ENCODE measurements at places on chromosomes 7 and 10.

GRCh38 chr10:91799612-91799975 lies 1.4 kb downstream of the TNKS2 start:
- no peak for DNase-seq

DNA sequence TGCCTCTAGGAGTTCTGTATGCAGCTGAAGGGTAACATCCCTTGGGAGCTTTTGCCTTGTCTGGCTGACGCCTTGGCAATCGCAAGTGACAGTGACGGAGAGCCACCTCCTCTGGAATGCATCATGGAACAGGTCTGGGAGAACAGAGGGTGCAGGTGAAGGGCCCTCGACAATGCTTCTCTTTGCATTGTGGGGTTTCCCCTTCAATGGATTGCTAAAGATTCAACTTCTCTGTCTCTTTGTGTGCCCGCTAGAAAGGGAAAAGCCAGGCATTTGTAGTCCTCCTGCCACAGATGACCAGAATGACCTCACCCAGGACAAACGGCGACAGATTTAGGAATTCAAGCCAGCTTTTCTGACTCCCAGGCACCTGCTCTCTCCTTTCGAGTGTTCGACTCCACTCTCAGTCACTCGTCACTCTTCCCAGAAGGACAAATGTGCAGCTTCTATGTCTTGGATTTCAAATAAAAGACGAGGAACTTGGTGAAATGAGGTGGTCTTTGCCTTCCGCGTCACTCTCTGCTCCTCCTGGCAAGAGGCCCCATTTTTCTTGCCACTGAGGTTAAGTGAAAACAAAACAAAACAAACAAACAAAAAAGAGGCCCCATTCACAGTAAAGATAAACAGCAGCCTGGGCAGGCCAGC lies 26.1 kb downstream of the IL2RA start:
- DNase-seq, result no peak

DNA sequence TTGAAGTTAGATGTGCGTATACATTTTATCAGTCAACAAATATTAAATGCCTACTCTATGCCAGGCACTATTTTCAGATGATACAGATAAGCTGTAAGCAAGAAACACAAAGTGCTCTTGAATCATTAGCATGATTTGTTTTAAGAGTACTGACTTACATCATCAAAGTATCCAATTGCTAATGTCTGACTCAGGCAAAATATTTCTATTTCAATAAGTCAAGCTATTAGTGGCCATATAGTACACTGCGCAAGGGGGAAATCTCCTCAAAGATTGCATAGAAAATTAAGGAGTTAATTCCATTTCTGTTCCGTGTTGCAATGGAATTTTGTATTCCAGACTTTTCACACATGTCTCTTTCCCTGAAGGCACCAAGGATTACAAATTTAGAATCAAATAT lies 46.1 kb upstream of the DNAJC1 start:
- no peak for DNase-seq

DNA sequence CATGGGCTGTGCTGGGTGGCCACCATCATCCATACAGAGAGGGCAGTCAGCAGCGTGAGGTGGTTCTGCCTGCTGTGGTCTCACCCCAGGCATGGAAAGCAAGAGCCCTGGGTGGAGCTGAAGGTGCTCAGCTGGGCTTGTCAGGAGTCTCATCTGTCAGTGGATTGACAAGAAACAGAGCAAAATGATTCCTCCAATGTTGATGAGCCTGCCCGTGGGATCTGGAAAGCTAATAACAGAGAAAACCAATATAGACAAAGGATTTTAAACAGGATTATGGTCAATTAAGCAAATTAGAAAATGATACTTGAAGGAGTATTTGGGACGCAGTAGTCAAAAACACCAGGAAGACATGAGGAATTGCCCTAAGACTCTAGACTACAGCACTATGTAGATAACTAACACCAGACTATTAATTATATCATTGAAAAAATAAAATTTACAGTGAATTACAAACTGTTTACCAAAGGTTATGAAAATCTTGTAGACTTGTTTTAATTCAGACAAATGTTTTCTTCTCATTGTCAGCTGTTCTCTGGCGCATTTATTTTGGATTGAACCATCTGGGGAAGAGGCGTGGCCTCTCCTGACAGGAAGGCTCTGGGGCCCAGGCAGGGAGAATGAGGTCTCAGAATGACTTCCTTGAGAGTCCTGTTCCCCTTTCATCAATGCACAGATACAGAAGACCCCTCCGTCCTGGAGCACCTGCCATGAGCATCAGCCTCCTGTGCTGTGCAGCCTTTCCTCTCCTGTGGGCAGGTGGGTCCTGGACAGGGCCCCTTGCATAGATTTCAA lies 211.2 kb upstream of the PRSS58 start:
- no peak for DNase-seq

DNA sequence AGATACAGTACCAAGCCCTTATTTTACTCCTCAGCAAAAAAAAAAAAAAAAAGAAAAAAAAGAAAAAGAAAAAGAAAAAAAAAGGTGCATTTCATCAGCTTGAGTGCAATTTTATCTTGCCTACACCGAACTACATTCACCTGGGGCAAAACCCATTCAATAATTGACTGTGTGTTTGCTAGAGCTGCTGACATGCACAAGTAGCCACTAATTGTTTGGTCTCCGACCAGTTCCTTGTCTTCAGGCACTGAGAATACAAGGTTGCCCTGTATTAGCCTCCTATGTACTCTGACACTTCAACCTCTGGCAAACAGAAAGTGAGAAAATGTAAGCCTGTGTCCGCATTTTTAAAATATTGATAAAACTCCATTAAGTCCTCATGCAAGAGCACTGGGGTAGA lies 1579.4 kb upstream of the LRRTM3 start:
- no peak for DNase-seq

DNA sequence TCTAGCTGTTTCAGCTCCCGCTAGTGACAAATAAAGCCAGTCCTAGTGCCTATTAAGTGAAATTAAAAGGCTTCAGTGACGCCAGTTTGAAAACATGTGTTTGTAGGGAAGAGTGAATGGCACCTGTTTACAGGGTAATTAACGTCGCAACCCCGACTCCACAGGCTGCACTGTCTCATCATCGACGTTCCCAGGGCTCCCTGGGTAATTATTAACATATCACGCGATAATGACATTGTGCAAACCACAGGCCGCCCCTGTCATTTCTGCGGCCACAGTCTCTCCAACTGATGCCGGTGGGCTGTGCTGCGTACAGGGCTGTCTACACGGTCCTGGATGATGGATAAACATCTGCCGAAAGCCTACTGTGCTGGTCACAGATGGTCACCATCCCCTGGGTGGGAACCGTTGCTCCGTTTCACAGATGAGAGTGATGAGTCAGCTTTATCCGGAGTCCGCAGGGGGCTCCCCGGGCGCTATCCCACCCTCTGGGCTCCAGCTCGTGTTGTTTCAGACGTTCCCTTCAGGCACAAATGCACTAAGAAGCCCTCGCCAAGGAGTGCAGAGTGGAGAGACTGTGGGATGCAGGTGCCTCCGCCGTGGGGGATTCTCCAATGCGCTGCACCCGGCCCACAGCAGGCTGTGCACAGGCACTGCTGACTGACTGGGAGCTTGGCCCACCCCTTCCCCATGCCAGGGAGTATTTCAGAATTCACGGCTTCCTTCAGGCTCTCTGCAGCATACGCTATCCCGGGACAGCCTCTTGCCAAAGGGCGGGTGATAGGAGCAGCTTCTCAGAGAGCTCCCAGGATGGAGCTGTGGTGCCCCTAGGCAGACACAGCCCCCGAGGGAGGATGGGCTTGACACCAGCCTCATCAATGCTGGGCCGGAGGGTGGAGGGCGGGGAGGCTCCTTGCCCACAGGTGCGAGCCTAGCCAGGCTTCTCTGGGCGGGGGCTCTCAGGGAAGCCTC lies 491.8 kb upstream of the FOXK1 start:
- DNase-seq, result no peak

- no peak for DNase-seq
These were observed 5.6 kb downstream of the TPK1 start for GRCh38 chr7:144830024-144830785.

- no peak for DNase-seq
These were observed 133.3 kb upstream of the LAMB4 start for GRCh38 chr7:108263425-108263824.

- no peak for DNase-seq
These were observed 18.6 kb upstream of the DNAJB6 start for GRCh38 chr7:157318015-157318706.

DNA sequence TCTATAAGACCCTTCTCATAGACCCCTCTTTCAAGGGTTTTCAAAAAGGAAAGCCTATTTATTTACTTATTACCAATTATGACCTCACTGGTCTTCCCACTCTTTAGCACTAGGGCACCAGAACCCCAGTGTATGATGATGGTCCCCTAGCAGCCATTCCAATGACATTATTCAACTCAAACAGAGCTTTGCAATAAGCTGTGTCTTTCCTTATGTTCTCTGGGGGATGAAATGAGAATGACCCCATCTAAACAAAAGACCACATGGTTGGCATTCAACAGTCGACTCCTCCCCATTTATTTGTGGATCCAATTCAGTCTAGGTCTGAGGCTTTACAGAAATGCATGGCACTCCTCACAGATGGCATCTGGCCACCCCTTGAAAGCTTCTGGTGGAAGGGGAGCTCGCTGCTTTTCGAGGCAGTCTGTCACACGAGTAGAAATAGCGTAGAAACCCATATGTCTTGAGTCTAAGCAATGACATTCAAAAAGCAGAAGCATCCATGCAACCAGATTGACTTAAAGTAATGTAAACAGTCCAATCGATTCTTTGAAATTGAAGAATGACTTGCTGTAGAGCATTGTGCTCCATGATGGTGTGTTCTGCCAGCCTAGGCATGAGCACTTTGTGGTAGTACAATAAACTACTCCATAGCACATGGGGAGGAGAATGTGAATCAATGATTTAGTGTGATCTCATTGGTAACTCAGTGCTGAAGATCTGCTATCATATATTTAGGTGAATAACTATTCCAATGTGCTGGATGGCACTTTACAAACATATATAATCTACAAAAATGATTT lies 29.8 kb downstream of the NRP1 start:
- no peak for DNase-seq

GRCh38 chr7:19111474-19112273 lies 5.8 kb downstream of the TWIST1 start:
- DNase-seq, result no peak

DNA sequence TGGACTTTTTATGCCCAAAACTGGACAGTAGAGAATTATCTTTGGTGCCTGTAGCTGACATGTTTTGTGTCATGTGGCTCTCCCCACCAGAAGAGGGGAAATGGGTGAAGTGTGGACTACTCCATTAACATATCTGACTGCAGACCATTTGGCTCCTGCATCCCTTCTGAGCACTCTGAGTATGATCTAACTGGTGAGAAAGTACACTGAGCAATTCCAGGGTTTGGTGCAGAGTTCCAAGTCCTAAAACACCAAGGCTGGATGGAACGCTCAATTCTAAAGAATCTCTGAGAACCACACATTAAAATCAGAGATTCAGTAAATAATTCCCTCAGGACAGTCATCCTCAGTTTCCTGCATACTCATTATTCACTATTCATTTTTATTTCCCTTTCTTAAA lies 22.8 kb upstream of the OSBPL3 start:
- DNase-seq, result no peak

DNA sequence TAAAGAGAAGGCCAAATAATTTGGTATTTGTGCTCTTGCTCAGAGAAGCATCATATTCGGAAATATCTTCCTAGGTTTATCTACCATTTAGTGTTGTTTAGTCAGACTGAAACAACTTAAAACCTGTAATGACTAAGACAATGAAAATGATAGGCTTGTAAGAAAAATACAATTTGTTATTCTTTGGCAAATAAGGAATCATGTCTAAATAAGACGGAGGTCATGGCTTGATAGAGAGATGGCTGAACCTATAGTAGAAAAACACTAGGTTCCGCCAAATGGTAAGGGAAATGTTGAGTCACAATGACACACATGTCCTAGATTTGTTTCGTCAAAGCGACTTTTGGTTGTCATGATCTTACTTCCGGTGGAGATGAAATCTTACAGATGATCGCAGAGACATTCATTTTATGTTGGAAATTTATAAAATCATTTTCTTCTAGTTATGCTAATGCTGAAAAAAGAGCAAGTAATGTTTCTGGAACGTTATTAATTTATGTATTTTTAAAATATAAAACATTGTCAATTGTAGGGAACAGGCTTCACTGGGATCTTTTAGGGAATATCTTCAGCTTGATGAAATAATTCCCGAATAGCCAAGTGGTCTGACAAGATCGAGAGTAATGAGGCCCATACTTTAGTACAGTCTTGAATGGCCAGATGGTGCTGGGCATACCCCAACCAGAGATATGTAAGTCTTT lies 1.0 kb downstream of the SRGN start:
- DNase-seq, result no peak

DNA sequence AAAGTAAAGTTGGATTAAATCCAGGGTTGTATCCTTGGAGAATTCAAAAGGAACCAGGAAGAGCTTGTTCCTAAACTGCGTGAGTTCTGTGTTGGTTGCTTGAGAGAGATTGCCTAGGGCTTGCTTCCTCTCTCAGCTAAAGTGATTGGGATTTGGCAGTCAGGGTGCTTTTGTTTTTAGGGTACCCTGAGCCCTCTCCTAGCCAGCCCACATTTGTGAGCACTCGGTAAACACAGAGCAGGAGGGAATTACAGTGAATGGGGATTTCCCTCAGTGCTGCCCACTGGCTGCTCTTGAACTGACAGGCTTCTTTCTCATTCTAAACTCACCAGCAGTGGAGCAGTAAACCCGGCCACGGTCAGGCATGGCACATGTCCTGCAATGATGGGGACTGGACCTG lies 146.9 kb downstream of the TPST1 start:
- DNase-seq, result no peak

Measured in activated effector memory CD4-positive, alpha-beta T cell treated with Interleukin-2 at 50 U/mL for 16 hours (primary cell).